Posterior cingulate gyrus (tissue), 11 donors: ENCODE measurements at places on chromosomes 4 and X.

- no peak for DNase-seq
Observed at GRCh38 chr4:137707626-137708025, 175.3 kb upstream of the PCDH18 start.

GRCh38 chr4:42320822-42321388, 76.4 kb upstream of the SHISA3 start:
- DNase-seq = no peak

- no peak for DNase-seq
Observed at GRCh38 chr4:145483514-145483913, 1.9 kb downstream of the SMAD1 start.

DNA sequence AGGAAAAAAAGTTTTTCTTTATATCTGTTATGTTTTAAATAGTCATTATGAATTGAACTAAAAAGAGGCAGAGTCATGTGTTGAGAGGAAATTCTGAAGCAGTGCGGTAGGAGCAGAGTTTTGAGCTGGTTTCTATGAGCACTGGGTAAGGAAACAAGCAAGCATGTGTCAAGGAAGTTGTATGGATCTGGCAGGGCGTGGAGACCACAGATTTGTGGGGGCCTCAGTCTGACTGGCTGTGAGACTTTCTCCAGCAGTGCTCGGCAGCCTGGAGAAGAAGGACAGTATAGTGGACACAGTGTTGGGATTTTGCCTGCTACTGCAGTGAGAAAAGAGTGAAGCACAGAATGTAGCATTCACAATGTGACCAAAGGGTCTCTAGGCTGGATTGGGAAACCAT, 399.1 kb downstream of the INPP4B start:
- DNase-seq = no peak

DNA sequence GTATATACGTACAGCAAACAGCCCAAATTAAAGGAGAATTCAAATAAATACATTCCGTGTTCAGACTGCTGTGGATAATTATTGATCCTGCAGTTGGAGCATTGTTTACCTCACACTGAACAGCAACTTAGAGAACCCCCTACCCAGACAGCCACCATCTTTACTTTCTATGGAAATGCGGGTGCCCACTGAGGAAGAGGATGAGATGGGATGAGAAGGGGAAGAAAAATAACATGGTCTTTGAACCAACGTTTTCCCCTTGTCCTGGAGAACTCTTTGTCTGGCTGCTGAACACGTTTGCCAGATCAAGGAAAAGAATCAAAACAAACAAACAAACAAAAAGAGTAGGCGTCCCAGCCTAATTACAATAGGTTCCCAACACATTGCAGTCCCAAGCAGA, 1.5 kb downstream of the TSPAN5 start:
- no peak for DNase-seq

DNA sequence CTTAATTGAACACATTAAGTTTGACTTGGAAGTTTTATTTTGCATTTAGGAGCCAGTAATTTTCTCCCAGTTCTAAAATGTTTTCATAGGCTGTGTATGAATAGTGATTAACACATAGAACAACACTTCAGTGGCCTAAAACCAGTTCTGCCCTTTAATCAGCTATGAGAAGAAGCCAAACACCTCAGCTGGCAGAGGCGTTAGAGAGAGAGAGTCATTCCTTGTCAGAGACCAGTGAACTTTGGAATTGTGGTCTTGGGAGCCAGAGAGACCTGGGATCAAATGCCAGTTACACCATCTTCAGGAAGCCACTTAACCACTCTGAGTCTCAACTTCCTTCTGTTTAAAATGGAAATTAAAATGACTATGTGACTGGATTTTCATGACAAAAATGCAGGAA, 39.3 kb upstream of the PRPS2 start:
- DNase-seq = no peak

DNA sequence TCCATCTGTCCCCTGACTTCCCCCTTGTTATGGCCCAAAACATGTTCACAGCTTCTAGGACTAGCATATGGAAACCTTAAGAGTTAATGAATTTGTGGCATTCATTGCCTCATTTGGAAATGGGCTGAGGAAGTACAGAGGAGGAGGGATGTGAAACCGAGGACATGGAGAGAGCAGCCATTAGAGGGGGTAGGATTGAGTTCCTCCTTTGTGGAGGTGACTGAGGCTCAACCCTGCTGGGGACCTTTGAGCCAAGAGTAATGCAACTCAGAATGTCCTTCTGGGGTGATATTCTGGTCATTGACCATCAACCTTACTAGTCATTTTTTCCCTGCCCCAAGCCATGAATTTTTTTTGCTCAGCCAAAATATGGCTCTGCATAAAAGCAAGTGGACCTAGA, 109.4 kb downstream of the ZNF518B start:
- no peak for DNase-seq

DNA sequence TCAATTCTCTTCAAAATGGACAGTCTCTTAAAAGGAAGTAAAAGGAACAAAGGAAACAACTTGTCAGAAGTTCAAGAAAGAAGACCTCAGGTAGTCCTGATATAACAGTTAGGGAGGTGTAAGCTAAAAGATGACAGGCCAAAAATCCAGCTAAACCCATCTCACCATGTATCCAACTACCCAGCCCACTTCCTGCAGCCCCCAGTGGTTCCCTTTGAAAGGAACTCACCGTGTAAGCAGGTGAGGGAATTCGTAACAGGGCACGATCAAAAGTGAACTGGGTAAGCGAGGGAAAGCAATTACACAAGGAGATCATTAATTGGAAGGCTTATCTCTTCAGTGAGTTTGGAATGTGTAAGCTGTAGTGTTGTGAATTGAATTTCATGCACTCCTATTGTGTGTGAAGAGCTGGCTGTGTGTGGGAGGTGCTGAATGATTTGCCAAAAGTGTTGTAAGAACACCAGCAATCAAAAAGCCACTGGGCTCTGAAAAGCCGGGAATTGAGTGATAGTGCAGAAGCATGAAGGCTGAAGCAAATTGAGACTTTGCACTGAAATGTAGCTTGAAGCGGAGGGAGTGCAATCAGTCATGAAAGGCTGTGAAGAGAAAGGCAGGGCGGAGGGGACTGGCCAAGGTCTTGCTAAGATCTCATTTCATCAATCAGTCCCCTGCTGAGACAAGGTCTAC, 914.2 kb upstream of the LCORL start:
- no peak for DNase-seq

- DNase-seq = no peak
Observed at GRCh38 chr4:136935305-136935704, 597.0 kb downstream of the PCDH18 start.

DNA sequence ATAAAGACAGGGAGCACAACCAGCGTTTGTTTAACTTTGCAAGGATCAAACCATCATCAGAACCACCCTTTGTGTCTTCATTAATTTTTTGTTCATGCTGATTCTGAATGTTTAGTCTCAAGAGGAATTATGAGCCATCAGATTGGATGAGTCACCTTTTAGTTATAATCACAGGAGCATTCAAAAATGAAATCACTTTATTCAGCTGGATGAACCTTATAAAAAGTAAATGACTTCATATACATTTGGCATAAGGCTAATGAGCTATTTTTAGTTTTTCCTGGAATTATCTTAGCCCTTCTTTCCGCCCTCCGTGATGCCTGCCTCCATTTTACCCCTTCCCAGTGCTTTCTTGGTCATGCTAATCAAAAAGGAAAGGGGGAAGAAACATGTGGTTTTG, 103.6 kb downstream of the SORBS2 start:
- DNase-seq = no peak

DNA sequence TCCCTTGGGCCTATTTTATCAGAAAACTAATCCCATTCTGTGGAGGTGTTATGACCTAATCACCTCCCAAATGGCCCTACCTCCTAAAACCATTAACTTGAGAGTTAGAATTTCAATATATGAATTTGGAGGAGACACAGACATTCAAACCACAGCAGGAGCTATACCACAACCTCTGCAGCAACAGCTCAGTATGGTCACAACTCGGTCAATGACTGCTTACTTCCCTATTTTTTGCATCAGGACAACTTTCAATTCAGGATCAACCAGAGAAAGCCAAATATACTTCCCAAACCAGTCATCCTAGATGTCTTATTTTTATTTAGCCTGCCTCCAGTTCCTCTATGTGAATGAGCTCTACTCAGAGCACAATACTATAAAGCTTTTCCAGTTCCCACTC, 11.3 kb upstream of the SMARCA5 start:
- no peak for DNase-seq

- DNase-seq = no peak
Observed at GRCh38 chr4:114015444-114015899, 36.0 kb upstream of the ARSJ start.

- DNase-seq = no peak
Observed at GRCh38 chr4:74098427-74098994, 484 bp downstream of the CXCL2 start.
